A549 treated with Hydrocortisone at 1 μM for 4 hours (cell line): ENCODE measurements at places on chromosomes 2 and 18. TPM values are rescaled to one million over a fixed set of nuclear protein-coding genes. Genes with fewer than 3 reads are reported as not detected.

The IFIH1 gene
- 0.83 to 1.3 TPM (median 1.2 TPM) in 5 replicates for total RNA-seq

The POTEF gene
- total RNA-seq = not detected in 5 replicates

The NT5DC4 gene
- not detected in 5 replicates for total RNA-seq

The ALLC gene
- 0.07 TPM in 1 of 5 replicates, not detected in the others for total RNA-seq

The MC4R gene
- total RNA-seq = not detected in 5 replicates

The FAHD2B gene
- total RNA-seq = 10.7 to 12.6 TPM (median 12.1 TPM) in 5 replicates

The RIOK3 gene
- total RNA-seq = 26.0 to 46.8 TPM (median 29.0 TPM) in 5 replicates

The HOXD13 gene
- total RNA-seq = 0.13 to 0.26 TPM (median 0.15 TPM) in 5 replicates

The EFHD1 gene
- total RNA-seq = 3.3 to 5.0 TPM (median 4.3 TPM) in 5 replicates

The HSPD1 gene
- 545 to 778 TPM (median 597 TPM) in 5 replicates for total RNA-seq

The PJVK gene
- 1.5 to 2.2 TPM (median 1.5 TPM) in 5 replicates for total RNA-seq

The OSR1 gene
- 8.0 to 11.8 TPM (median 8.2 TPM) in 5 replicates for total RNA-seq

The SULT1C2 gene
- total RNA-seq = 0.36 to 0.78 TPM (median 0.43 TPM) in 5 replicates

The IKZF2 gene
- total RNA-seq = 0.05 to 0.37 TPM (median 0.27 TPM) in 5 replicates

The CXCR1 gene
- not detected in 5 replicates for total RNA-seq

The MARCHF4 gene
- total RNA-seq = 23.4 to 28.5 TPM (median 26.3 TPM) in 5 replicates

The RBM43 gene
- total RNA-seq = 2.8 to 4.0 TPM (median 3.3 TPM) in 5 replicates

The VWA3B gene
- total RNA-seq = 0.15 to 0.29 TPM (median 0.26 TPM) in 3 of 5 replicates, not detected in the others

The SPC25 gene
- 17.2 to 22.0 TPM (median 18.9 TPM) in 5 replicates for total RNA-seq

The FASTKD2 gene
- total RNA-seq = 27.5 to 44.3 TPM (median 32.2 TPM) in 5 replicates

The PAX3 gene
- total RNA-seq = not detected in 5 replicates

The LCLAT1 gene
- 12.1 to 23.2 TPM (median 16.7 TPM) in 5 replicates for total RNA-seq

The SS18 gene
- 45.8 to 60.5 TPM (median 49.0 TPM) in 5 replicates for total RNA-seq

The LHCGR gene
- total RNA-seq = not detected in 5 replicates

The IL1B gene
- total RNA-seq = 0.06 to 0.26 TPM (median 0.18 TPM) in 5 replicates

The MFSD6 gene
- 22.7 to 36.4 TPM (median 33.1 TPM) in 5 replicates for total RNA-seq

The SLC8A1 gene
- total RNA-seq = 0.21 to 0.41 TPM (median 0.29 TPM) in 5 replicates

The GRHL1 gene
- total RNA-seq = 0.72 to 1.2 TPM (median 0.84 TPM) in 5 replicates

The PDE6D gene
- total RNA-seq = 19.6 to 23.3 TPM (median 22.2 TPM) in 5 replicates

The PKDCC gene
- 18.8 to 24.3 TPM (median 23.7 TPM) in 5 replicates for total RNA-seq

The KLHL41 gene
- total RNA-seq = 0.13 to 0.31 TPM (median 0.18 TPM) in 5 replicates

The SOX11 gene
- not detected in 5 replicates for total RNA-seq

The METAP1D gene
- 2.3 to 4.1 TPM (median 2.9 TPM) in 5 replicates for total RNA-seq

The SERPINB11 gene
- total RNA-seq = 0.07 TPM in 1 of 5 replicates, not detected in the others

The PAX8 gene
- total RNA-seq = 0.54 to 1.3 TPM (median 0.97 TPM) in 5 replicates

The PTPN2 gene
- total RNA-seq = 17.7 to 19.6 TPM (median 18.2 TPM) in 5 replicates

The NT5C1B gene
- total RNA-seq = not detected in 5 replicates

The SP140 gene
- total RNA-seq = 0.16 to 0.29 TPM in 2 of 5 replicates, not detected in the others

The MCM6 gene
- total RNA-seq = 45.2 to 58.5 TPM (median 46.9 TPM) in 5 replicates

The PSMA8 gene
- not detected in 5 replicates for total RNA-seq

The SLC16A14 gene
- 0.75 to 1.4 TPM (median 0.83 TPM) in 5 replicates for total RNA-seq

The CFAP65 gene
- total RNA-seq = 0.07 to 0.29 TPM (median 0.20 TPM) in 5 replicates

The KATNAL2 gene
- total RNA-seq = 1.2 to 2.0 TPM (median 1.7 TPM) in 5 replicates

The FHOD3 gene
- total RNA-seq = 1.9 to 3.4 TPM (median 2.8 TPM) in 5 replicates

The ZNF385B gene
- total RNA-seq = 0.21 to 0.22 TPM in 2 of 5 replicates, not detected in the others

The RGPD4 gene
- total RNA-seq = 0.03 to 0.07 TPM (median 0.05 TPM) in 4 of 5 replicates, not detected in the other

The MYL1 gene
- total RNA-seq = not detected in 5 replicates

The AFF3 gene
- total RNA-seq = 0.01 to 0.22 TPM (median 0.03 TPM) in 4 of 5 replicates, not detected in the other
